ENCODE measurements at places on chromosomes 4 and X.
A peak's percentile ranks its signal among the peaks of the same experiment; 100 is the strongest.

DNA sequence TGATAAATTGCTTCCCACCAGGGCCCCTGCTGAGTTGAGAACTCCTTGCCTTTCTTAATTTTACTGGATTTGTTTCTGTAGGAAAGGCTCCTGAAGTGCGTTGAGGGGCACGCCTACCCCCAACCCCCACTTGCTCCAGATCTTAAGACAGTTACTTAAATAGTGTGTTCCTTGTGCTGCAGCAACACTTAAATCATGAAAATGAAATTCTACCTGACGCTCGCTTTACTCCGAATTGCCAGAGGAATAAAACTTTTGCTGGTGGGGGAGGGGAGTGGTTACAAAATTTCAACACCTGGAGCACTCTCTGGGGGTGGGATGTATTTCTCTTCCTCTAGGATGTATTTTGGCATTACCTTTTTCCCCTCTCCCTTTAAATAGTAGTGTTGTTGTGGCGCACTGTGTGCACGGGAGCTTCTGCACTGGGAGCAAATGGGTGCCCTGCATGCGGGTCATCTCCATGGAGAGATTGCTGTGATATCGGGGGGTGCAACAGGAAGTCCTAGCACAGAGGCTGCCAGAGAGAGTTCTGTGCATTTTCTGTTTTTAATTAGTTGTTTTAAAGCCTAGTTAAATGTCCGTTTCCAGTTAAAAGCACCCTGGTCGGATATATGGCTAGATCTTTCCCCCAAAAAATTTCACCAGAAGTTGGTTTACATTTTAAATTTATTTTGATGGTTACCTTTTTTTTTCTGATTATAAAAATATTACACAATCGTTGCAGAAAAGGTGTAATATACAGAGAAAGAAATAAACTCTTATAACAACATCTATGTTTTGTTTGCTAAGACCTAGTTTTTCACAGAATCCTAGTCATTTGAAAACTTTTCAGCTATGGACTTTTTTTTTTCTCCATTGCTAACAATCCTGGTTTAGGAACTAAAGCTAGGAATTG is 207.7 kb downstream of the SOWAHB start:
- DNase-seq: peak; percentile 63

DNA sequence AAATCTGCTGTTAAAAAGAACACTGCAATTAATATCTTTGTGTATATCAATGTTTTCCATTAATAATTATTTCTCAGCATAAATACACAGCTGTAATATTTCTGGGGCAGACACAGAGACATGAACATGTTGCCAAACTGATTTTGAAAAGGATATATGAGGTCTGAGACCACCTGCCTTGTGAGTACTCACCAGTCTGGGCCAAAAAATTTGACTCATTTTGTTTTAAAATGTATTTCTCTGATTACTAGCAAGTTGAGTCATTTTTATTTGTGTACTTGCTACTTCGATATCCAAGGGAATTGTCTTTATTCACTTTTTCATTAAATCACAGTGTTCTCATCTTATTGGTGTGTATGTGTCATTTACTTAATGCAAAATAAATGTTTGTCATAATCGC is 8.5 kb upstream of the RAI2 start:
- DNase-seq: no peak

- DNase-seq: no peak
Observed at GRCh38 chr4:20625426-20625825, 74.8 kb upstream of the PACRGL start.

GRCh38 chr4:56303921-56304320 is 83.4 kb downstream of the AASDH start:
- DNase-seq: no peak

- DNase-seq: no peak
Observed at GRCh38 chr4:61860376-61860775, 660.2 kb downstream of the ADGRL3 start.

GRCh38 chrX:83535417-83536196 is 27.5 kb downstream of the POU3F4 start:
- DNase-seq: no peak

- DNase-seq: no peak
Observed at GRCh38 chr4:159195361-159195769, 92.5 kb downstream of the RAPGEF2 start.

GRCh38 chr4:36168127-36168878 is 76.0 kb downstream of the ARAP2 start:
- peak; percentile 28 for DNase-seq

GRCh38 chr4:4254666-4255065 is 6.6 kb upstream of the TMEM128 start:
- no peak for DNase-seq

DNA sequence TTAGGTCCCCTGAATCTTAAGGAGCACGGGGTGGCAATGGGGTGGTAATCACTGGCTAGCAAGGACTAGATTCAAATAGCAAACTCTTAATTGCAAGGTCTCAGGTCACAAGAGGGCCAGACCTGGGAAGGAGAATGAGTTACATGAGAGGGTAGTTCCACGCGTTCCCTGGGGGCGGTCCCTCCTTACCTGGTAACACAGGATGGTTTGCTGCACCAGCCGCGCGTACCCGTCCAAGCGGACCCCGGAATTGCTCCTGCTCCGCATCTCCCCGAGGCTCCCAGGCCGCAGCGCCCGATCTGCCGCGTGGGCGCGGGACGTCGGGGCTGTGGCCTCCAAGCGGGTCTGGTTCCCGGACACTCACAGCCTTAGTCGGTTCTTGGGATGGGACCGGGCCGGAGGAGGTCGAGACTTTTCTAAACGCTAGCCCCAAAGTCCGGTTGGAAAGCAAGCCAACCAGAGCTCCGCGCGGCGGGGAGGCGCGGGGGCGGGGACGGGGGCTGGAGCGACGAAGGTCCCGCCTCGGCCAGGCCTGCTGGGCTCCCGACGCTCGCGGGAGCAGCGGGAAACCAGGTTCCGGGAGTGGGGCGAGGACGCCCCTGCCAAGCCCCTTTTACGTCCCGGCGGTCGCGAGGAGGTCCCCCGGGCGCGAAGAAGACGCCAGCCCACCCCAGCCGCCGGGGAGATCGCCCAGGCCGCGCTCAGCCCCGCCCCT is at the start of gene PHKA2:
Gene PHKA2, minus strand, starts transcription at position 449 of the 715 bp plus-strand sequence. Its CDS starts 182 bp downstream, at position 267.
- DNase-seq: no peak

DNA sequence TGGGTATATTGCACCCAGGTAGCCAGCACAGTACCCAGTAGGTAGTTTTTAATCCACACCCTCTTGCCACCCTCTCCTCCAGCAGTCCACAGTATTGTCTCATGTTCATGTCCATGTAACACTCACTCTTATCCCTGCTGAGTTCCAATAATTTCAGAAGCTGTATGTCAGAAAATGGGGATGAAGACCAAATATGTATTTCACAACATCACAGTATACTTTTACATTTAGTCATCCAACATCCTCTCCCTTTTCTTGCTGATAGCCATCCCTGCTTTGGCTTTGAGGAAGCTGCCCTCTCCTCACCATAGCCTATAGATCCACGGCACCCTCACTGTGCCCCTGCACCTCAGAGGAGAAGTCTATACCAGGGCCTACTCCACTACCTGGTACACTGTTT is 126.0 kb upstream of the LDB2 start:
- peak; percentile 51 for DNase-seq

Data from fibroblast of skin of right quadriceps (primary cell).